Fibroblast of the aortic adventitia (primary cell): ENCODE measurements at places on chromosomes 2 and 18. TPM values are rescaled to one million over a fixed set of nuclear protein-coding genes. Genes with fewer than 3 reads are reported as not detected.

- DNase-seq: no peak
Measured at GRCh38 chr2:227687189-227687588, 20.6 kb downstream of the SCYGR5 start.

GRCh38 chr18:76426737-76427305, 68.2 kb downstream of the ZNF516 start:
- DNase-seq: peak; percentile 39

GRCh38 chr2:196262606-196263005, 91.2 kb upstream of the STK17B start:
- DNase-seq: no peak

DNA sequence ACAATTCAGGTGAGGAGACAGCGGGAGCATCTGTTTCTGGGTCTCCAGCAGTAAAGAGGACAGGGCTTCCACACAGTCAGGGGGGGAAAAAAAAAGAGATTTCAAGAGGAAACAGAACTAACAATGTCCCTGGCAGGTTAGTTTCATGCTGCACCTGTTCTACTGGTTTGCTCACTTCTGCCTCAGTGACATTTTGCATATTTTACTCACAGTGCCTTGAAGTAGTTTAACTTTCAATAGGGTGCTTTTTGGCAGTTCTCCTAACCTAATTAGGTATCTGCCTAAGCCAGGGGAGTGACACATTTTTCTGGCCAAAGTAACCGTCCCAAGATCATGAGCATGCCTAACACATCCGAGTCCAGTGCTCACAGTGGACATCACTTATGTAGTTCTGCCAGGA, 109.0 kb upstream of the ALK start:
- DNase-seq: no peak

- DNase-seq: no peak
Measured at GRCh38 chr18:13585379-13586153, 140.8 kb downstream of the FAM210A start.

GRCh38 chr2:10356439-10356811, 53.7 kb downstream of the HPCAL1 start:
- DNase-seq: no peak

DNA sequence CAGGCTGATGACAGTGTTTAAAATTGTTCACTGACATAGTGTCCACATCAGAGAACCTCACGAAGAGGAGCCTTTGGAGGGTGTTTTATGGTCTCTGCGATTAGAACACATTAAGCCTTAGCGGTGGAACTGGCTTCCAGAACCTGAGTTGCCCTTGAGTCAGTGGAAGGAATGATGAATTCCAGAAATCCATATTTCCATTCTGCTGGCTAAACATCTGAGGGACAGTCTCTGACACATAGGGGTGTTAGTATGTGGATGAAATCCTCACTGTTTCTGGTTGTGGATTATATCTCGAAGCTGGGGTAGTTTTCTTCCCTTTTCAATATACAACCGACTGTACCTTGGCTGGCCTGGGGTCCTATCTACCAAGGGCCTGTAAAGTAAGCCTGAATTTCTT, 4.0 kb downstream of the CASP10 start:
- no peak for DNase-seq

DNA sequence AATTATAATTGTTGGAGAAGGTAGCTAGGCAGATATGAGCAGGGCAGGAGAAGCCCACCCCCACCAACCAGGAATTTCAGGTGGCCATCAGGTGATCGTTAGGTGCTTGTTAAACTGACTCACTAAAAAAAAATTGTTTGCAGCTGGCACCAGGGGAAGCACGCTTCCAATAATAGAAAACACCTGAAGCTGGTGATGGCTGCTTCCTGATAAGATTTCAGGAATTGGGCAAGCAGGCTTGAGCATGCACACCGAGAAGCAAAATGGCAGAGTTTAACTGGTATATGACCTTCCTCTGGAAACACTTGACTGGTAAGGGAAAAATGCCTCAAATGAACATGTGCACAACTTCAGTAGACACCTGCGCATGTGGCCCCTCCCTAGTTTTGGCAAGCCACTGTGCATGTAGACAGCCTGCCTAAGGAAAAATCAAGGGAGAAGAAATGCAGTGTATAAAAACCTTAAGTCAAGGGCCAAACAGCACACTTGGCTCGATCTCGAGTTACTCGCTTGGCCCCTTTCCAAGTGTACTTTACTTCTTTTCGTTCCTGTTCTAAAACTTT, 292.8 kb downstream of the CCDC85A start:
- no peak for DNase-seq

DNA sequence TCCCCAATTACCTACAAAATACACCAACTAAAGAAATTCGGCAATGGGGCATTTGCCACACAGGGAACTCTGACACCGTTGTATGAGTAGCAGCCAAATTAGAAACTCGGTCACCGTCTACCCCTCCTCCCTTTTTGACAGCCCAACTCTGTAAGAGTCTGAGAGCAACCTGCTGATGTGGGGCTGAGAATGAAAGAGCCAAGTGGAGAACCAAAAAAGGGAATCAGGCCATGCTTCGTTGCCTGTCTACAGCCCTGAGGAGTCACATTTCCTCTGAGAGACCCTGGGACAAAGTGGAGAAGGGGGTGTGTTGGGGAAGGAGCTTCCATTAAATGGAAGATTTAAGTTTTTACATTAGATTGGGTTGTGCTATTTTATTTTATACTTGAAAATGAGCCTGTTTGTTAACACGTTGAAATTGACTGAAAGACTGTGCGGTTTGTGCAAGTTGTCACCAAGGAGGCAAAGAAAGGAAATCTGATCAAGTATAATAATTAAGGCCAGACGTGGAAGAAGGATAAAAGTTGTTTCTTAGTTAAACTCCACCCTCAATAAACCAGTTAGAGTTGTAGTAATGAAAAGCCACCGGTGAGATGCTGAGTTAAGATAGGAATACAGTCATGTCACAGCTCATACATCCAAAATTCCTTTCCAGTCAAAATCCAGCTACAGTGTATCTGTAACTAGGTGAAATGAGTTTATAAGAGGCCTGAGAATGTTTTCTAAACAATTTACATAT, 131.7 kb upstream of the CREB1 start:
- DNase-seq: no peak

DNA sequence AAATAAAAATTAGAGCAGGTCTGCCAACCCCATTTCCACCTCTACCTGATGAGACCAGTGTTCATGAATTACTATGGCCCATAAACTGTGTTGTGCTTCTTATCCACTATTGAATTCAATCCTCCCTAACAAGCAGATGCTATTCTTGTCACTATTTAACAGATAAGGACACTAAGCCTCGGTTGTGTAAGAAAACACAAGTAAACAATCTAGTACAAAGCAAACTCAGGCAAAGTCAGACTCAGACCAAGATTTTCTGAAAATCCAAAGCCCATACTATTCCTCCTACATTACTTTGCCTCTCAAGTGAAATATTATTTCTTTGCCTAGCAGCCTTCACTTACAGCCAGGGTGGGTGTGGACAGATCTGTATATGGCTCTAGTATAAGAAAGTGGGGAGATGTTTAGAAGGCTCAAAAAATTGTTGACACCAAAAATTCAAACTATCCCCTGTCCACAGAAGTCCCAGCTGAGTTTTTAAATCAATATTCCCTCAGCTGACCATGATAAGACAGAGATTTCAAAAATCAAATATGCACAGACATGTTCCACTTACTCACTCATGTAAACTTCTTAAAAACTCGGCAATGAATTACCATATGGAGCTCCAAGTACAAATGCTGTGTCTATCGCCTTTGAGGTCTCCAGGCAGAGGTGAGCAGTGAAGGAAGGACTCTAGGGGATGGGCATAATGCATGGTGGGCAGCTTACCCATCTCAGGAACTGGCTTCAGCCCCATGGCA, 16.0 kb upstream of the TTR start:
- no peak for DNase-seq

CNTNAP5 gene
- total RNA-seq: under 0.01 TPM in 1 of 2 replicates, not detected in the other

RNF125 gene
- total RNA-seq: 0.65 and 1.6 TPM in 2 replicates

DLX2 gene
- 0.72 TPM in 1 of 2 replicates, not detected in the other for total RNA-seq

MRO gene
- under 0.01 and 6.5 TPM in 2 replicates for total RNA-seq
